CD8-positive, alpha-beta memory T cell (primary cell): ENCODE measurements at places on chromosomes 1 and 21. TPM values are rescaled to one million over a fixed set of nuclear protein-coding genes. Genes with fewer than 3 reads are reported as not detected.

PRDM2 gene
- 24.4 TPM for polyA plus RNA-seq

FCRL2 gene
- polyA plus RNA-seq, result not detected

LCE1F gene
- polyA plus RNA-seq, result not detected

HIVEP3 gene
- 15.1 TPM for polyA plus RNA-seq

GRCh38 chr21:41707231-41707959 is 59.5 kb downstream of the RIPK4 start:
- no peak for DNase-seq

- no peak for DNase-seq
These were observed 869.1 kb downstream of the KCNT2 start for GRCh38 chr1:195738966-195739650.

- DNase-seq, result no peak
These were observed 227.2 kb downstream of the SLC45A1 start for GRCh38 chr1:8545078-8545477.

- no peak for DNase-seq
These were observed 40.9 kb downstream of the MORN1 start for GRCh38 chr1:2350501-2350900.

DNA sequence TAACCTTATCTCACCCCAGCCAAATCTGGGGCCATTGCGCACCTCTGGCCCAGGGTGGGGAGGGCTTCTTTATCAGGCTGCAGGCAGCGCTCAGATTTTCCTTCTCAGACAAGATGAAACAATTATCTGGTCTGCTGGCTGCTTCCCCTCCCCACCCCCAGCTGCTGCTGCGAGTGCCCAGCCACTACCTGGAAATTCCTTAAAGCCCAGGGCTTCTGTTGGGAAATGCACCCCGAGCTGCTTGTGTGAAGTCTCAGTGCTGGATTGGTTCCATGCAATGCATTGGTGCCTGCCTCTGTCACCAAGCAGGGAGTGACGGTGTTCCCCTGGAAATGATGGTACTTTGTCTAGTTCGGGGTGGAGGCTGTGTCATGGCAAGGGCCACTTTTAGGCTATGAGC is 18.5 kb upstream of the ACTL8 start:
- no peak for DNase-seq
